ENCODE measurements at places on chromosomes 12 and 14.

DNA sequence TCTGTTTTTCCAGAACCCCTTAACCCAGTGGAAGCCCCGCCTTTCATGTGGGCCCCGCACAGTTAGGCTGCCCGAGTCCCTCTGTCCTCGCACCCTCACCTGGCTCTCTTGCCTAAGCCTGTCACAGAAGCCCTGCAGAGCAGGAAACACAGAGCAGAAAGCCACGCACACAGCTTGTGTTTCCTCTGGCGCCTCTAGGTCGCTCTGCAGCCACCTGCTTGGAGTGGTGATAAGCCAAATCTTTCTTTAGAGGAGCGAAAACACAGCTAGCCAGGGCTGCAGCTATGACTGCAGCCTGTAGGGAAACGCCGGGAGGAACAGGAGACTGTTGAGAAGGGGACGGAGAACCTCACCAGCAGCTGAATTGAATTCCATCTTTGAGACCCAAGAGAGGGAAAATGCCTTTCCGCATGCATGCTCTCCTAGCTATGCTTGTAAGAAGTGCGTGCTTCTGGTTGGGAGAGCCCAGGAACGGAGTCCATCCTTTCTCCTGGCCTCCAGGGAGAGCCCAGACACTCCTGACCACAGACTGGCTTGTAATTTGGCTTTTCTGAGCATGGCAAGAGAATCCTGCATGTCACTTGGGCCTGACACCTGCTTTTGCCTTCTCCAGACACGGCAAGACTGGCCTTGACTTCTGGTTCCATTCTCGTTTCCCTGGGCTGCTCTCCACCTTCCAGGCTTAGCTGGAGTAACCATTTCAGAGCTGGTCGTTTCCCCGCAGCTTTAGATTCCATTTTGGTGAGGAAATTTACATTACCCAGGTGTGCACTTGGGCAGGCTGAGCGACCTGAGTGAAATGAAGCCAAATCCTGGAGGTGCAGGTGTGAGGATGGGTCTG, 301.6 kb downstream of the CACNA1C start:
- DNase-seq: no peak

GRCh38 chr14:22485178-22485577, 103.8 kb downstream of the DAD1 start:
- no peak for DNase-seq

DNA sequence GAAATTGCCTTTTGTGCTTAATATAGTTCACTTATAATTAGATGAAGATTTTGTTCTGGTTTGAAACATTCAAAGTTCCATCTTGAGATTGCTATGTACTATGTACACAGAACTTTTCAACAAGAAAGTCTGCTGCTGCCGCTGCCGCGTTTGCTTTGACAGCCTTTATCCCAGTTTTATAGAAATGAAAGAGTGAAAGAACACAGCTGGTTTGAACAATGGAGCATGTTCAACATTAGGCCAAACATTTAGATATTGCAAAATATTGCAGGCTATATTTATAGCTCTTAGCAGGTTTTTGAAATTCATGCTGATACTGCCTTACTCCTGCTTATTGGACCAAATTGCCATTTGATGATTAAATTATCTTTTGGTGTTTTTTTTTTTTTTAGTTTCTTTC, 299.8 kb upstream of the PRKD1 start:
- no peak for DNase-seq

DNA sequence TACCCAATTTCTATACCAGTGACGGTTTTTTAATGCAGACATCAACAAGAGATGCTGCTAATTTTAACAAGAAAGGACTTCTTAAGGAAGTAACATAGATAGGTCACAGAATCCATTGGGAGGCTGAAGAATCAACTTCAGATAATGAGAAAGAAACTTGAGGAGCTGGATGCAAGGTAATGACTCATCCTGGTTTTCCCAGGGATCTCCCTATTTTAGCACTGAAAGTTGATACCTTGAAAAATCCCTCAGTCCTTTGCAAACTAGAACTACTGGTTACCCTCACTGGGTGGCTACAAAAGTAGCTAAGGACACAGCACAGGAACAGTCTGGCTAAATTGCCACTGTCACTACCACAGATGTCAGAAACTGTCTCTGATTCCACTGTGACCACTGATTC, 561.9 kb downstream of the FLRT2 start:
- DNase-seq: no peak

DNA sequence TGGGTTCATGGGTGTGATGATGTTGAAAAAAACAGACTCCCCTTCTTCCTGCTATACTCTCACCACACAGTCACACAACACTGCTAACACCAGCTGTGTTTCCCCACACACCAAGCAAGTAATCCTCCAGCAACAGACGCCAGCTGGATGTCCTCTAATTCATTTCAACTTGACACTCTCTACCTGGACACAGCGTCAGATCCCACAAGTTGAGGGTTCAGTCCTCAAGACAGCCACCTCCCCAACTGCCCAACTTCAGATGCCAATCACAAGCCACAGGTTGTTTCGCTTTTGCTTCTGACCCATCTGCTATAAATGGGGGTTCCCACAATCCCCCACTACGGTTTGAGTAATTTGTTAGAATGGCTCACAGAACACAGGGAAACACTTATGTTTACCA, 49.3 kb downstream of the TMEM30B start:
- no peak for DNase-seq

GRCh38 chr14:34837801-34838322, 37.3 kb downstream of the BAZ1A start:
- no peak for DNase-seq

- DNase-seq: no peak
Observed at GRCh38 chr12:130582286-130582685, 133.8 kb downstream of the RIMBP2 start.

DNA sequence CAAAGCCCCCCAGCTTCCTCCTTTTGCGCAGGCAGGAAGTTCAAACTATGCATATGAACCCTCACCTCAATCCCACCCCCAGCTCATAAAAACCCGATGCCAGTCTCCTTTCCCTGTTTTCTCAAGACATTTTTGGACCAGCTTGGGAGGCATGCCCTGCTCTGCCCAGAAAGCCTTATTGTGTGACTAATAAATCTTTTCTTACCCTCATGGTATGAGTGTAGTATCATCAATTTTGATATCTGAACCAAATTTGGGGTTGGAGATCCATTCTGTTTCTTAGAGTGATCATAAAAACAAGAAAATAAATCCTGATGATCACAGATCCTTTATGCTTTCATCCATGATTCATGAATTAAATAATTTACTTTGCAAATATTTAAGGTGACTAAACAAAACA, 128.5 kb downstream of the ALG10B start:
- DNase-seq: no peak

DNA sequence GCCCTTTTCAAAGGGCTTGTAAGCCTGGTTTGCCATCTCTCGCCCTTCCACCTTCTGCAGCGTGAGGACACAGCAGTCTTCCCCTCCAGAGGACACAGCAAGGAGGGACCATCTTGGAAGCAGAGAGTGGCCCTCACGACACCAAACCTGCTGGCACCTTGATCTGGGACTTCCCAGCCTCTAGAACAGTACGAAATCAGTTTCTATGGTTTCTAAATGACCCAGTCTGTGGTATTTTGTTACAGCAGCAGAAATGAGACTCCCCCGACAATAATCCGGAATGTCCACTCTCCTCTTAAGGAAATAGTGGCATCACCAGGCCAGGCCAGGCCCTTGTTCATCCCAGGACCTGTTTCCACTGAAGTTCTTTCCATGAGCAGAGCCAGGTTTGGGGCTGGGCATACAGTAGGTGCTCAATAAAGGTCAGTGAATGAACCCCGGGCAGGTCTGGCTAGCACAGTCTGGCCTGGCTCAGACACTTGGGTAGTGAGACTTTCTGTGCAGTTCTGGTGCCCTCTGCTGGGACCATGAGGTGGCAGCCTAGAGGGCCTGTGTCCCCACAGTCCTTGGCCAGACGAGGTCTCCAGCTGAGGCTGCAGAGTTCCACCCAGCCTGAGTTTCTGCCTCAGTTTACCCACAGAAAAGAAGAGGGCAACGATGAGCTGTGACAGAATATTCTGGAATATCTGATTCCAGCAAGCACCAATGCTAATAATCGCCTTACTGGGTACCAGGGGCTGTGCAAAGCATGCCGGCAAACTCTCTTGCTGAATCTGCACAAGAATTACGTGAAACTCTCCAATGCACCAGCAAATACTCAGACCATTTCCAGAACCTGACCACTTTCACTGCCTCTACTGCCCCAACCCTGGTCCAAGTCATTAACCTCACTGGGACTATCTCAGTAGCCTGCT, 14.0 kb downstream of the ABCB9 start:
- DNase-seq: peak; percentile 74

DNA sequence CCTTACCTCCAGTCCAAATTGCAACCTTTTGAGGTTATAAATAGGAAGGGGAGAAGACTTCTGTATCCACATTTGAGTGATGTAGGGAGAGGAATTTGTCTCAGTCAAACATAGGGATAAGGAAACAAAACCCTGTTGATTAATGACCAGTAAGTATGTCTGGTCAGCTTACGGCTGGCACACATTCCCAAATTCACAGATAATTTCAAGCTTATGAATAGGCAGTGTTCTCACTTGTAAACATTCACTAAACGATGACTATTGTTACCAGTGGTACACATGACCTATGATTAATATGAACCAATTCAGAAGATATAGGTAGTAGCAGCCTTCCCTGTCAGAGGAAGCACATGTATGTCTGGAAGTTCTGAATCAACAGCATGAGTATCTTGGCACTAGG, 33.0 kb upstream of the SLC5A8 start:
- no peak for DNase-seq

GRCh38 chr12:6249580-6249979, 49.4 kb downstream of the CD9 start:
- DNase-seq: no peak

GRCh38 chr12:79373896-79374499, 316.8 kb downstream of the PAWR start:
- peak; percentile 30 for DNase-seq

GRCh38 chr12:46368138-46368537, 4.4 kb downstream of the SLC38A2 start:
- DNase-seq: no peak

GRCh38 chr14:29671034-29671433, 256.6 kb downstream of the PRKD1 start:
- no peak for DNase-seq

DNA sequence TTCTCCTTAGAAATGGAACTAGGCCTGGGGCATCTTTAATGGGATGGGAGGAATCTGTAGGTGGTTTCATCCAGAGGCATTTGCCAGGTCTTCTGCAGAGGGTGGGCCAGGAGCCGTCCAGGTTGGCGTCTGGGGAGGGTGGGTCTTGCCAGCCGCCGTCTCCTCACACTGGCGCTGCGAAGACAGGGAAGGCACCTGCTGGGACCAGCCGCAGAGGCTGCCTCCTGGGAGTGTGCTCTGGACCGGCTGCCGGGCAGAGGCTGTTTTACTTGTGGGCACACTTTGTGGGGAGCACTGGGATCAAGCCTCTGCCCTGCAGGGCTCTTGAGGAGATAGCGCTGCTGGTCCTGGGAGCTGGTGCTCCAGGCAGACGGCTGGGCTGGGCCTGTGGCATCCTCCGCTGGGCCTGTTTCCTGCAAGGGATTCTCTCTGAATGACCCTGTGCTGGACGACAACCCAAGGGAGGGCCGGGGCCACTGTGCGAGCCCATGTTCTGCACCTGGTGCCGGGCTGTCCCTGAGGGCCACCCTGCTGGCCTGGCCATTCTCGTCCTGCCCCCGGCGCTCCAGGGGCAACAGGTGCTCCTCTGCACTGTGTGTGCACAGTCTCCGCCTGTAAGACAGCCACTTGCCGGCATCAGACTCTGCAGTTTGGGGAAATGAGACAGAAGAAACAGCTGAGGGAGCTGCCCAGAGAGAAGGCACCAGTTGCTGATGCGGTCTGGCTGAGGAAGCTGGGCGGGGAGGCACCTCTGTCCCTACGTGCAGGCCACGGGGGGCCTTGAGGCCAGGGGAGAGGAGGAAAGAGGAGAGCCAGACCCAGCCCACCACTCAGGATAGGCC, 10.0 kb upstream of the TEX22 start:
- no peak for DNase-seq

GRCh38 chr12:112627851-112628250, 163.7 kb upstream of the RPH3A start:
- DNase-seq: peak; percentile 11

- no peak for DNase-seq
Observed at GRCh38 chr14:92737619-92738188, 10.7 kb downstream of the LGMN start.

DNA sequence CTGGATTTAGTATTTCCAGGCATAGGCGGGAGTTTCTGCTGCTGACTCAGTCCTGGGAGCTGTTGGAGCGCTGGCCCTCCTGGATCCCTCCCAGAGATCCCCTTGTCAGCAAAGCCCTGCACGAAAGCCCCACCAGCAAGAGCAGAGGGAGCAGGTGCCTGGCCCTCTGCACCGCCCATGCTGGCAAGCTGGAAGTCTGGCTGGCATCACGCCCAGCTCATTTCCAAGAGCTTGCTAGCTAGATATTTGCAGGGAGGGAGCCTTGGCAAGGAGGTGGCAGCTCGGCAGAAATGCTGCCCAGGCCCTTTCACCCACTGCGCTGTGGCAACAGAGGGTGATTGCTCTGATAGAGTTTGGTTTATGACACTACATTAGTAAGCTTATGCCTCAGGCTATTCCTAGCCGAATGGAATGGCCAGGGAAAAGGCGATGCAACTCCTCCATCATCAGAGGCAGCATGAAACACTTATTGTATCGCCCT, 193.9 kb downstream of the EMP1 start:
- DNase-seq: no peak

DNA sequence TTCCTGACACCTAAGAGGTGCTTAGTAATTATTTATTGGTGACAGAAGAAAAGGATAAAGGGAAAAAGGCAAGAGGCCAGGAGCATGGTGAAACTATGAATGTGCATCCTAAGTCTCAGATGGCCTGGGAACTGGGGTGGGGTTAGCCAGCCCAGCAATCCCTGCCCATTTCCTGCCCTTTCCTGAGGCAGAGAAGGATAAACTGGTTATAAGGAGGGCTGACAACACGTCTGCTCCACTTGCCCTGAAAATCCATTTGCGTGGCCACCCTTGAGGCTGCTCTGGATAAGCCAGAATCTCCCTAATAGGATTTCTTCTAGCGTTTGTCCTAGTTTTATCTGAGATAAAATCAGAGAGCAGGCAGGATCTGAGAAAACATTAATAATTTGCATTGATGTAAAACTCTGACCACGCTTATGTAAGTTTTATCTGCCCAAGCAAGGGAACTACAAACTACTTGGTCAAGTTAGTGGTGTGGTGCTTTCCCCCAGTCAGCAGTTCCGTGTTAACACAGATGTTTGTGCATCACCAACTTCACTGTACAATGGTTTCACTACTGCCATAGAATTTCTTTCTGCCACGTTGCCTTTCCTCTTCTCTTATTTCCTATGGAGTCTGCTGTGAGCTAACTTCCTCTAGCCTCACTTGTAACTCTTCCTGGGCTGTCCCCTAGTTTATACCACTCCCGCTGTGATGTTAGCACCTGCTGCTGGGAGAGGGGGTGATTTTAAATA, 392.7 kb downstream of the RPS29 start:
- no peak for DNase-seq

- DNase-seq: no peak
Observed at GRCh38 chr12:103958621-103959020, 7.1 kb upstream of the TDG start.

DNA sequence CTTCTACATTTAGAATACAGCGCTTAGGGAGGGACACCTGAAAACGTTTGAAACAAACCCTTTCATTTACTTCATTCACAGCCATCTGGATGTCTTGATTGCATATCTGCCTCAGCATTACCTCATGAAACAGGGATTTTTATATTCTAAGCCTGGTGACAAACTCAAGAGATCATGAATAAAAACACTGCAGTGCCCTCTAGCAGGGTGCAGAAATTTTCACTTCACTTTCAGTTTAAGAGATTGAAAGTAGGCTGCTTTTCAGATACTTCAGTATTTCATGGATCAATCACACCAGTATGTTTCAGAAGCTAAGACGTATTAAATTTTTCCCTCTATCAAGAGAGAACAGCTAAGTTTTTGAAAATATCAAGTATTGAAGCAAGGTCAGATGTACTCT, 467.8 kb downstream of the MDGA2 start:
- DNase-seq: no peak
